ENCODE measurements at places on chromosomes 6 and 20.
A peak's percentile ranks its signal among the peaks of the same experiment; 100 is the strongest.

- DNase-seq, result no peak
These were observed 594 bp upstream of the CDKN1A start for GRCh38 chr6:36677753-36678487.

GRCh38 chr6:123007885-123008284, 11.8 kb downstream of the CLVS2 start:
- DNase-seq, result no peak

DNA sequence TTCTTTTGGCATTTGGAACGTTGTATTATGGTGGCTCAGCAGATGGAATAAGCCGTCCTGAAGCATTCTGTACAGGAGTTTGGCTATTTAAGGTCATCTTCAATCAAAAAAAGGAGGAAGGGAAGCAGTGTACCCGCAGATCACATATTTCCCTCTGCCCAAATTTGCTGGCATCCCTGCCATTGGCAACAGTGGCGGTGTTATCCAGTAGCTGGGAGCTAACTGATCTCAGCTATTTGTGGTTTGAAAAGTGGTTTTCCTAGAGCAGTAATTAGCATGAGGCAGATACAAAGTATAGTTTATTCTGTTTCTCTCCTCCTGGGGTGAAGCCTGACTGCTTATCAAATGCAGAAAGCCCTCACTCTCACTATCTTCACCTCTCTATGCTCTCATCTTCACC, 576.8 kb downstream of the QKI start:
- no peak for DNase-seq

DNA sequence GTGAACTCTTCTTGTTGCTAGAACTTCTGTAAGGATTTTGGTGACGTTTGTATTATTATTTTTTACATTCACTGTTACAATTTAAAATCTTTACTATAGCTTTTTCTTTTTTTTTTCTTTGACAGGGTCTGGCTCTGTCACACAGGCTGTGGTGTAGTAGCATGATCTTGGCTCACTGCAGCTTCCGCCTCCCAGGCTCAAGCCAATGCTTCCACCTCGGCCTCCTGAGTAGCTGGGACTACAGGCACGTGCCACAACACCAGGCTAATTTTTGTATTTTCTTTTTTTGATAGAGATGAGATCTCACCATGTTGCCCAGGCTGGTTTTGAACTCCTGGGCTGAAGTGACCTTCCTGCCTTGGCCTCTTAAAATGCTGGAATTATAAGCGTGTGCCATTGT, 21.2 kb downstream of the HECA start:
- no peak for DNase-seq

DNA sequence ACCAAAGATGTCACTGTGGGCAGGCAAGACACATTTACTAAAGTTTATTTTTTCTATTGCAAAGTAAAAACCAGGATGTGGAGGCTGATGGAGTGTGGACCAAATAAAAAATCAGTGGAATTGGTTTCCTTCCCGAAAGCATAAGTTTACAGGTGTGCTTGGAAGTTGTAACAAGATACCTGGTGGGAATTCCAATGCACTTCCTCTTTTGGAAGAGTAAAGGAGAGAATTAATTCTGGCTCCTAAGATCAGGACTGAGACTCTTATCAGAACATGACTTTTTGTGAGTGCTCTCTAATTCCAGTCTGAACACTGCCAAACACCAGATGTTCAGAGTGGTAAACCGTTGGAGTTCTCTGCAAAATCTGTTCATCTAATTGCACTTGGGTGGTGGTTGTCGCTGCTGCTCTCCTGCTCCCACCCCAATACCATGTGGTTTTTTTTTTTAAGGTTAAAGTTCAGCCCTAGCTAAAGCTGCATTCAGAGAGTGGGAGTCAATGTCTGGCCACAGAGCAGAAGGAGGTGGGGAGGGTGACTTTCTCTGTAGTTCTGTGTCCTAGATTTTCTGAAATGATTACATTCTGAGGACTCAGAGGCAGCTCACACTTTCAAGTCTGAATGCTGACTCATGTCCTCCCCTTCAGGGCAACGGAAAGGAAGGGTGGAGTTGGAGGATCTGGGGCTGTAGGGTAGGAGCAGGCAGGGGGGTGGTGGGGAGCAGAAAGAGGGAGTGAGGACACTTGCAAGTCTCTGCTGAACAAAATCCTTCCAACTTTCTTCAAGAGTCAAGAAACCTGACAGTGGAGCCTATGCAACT, 275.8 kb upstream of the PRDM1 start:
- DNase-seq, result peak; percentile 36

- no peak for DNase-seq
These were observed 147.9 kb upstream of the PRND start for GRCh38 chr20:4573564-4574355.

- no peak for DNase-seq
These were observed 40.9 kb downstream of the GSTA4 start for GRCh38 chr6:52953911-52954839.

DNA sequence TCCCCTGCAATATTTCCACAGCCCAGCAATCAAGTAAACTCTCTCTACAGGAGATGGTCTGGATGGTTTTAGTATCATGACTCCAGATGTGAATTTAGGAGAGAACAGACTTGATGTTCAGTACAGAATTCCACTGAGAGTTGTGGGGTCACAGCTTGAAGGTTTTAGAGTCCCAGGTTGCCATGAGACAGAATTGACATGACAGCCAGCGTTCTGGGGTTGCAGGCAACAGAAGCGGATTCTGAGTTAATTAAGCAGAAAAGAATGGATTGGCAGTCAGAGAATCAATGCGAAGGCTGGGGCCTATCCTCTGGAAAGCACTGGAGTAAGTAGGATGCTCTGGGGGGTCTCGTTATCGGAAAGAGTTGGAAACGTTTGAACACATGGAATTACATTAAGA, 2.4 kb upstream of the KIAA1755 start:
- no peak for DNase-seq
